Activated B cell treated with CpG ODN at 0.5 μM for 24 hours (primary cell): ENCODE measurements at places on chromosomes 6 and 20. TPM values are rescaled to one million over a fixed set of nuclear protein-coding genes. Genes with fewer than 3 reads are reported as not detected.

- DNase-seq = no peak
Measured at GRCh38 chr6:158384671-158385110, 72.4 kb downstream of the TULP4 start.

- DNase-seq = no peak
Measured at GRCh38 chr6:111985202-111985731, 68.6 kb upstream of the CCN6 start.

GRCh38 chr6:38153076-38153797 is 333.7 kb downstream of the ZFAND3 start:
- no peak for DNase-seq

GRCh38 chr6:14997507-14997906 is 248.4 kb upstream of the JARID2 start:
- no peak for DNase-seq

- DNase-seq = no peak
Measured at GRCh38 chr6:37971711-37972390, 152.3 kb downstream of the ZFAND3 start.

NMBR gene
- not detected in 2 replicates for total RNA-seq

MAN1A1 gene
- total RNA-seq = 17.7 and 18.1 TPM in 2 replicates

LHFPL5 gene
- not detected in 2 replicates for total RNA-seq
